ENCODE measurements at places on chromosomes 13 and 19.

- DNase-seq: no peak
Measured at GRCh38 chr13:66137384-66137783, 1092.8 kb downstream of the PCDH9 start.

DNA sequence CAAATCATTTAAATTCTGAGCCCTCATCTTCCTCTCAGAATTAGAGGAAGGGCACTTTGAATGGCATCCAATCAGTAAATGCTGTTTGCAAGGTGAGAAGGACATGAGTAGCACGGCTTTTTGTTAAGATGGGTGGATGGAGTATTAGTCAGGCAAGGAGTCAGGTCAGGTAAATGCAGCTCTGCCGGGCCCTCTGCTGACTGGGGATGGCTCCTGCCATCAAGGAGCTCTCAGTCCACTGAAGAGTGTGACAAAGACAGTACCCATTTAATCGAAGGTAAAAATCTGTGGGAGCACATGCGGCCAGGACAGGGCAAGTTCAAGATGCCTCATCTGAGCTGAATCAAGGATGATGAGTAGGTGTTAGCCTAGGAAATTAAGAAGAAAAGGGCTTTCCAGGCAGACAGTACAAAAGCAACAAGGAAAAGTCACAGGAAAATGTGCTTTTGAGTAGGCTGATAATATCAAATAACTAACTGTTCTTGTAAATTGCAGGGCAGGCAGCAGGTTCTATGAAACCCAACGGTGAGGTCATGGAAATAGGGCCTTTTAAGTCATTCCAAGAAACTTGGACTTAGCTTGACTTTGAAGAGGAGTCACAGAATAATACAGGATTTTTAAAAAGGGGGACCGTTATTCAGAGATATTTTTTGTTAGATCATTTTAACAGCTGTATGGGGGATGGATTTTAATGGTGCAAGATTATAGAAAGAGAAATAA, 670.5 kb upstream of the ARGLU1 start:
- no peak for DNase-seq

DNA sequence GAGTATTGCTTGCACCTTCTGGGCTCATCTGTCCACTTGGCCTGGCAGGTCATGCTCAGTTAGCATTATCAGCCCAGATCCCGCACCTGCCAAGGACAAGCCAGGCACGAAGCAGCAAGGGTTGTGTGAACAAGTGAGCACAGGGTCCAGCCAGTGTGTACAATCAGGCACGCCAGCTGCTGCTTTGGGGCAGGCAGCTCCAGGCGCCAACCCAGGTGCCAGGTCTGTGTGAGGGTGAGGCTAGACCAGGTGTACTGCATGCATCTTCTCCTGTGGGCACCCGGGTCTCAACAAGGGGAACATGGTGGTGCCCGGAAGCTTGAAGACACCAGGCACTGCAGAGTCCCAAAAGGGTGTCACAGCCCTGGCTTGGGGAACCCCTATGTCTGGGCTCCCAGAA, 1446.8 kb downstream of the PCDH9 start:
- no peak for DNase-seq

DNA sequence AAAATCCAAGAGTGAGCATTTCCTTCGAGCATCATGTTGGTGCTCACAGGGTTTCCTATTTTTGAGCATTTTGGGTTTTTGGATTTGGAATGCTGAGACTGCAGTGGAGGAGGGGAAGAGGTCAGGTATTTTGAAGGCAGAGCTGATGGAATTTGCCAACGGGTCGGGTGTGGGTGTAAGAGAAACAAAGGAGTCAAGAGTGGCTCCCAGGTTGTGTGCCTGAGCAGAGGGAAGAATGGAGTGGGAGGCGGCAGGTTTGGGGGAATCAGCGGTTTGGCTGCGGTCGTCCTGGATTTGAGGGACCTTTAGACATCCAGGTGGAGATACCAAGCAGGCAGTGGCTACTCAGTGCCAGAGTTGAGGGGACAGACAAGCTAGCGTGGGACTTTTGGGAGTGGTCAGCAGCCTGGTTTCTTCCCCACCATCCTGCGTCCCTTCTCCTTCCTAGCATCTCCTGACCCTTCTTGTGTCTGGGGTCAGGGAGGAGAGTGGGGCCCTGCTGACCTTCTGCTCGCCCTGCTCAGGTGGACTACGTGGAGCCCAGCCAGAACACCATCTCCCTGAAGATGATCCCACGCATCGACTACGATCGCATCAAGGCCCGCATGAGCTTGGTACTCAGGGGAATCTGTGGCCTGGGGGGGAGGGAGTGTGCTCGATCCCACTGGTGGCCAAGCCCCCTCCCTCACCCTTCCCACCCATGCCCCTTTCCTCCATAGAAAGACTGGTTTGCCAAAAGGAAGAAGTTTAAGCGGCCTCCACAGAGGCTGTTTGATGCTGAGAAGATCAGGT, 14.5 kb upstream of the TIMM50 start:
- no peak for DNase-seq

- no peak for DNase-seq
Measured at GRCh38 chr13:84137292-84137691, 255.0 kb upstream of the SLITRK1 start.

- no peak for DNase-seq
Measured at GRCh38 chr13:20127562-20128458, 33.0 kb downstream of the GJA3 start.

GRCh38 chr13:93926425-93926824, 553.1 kb downstream of the DCT start:
- no peak for DNase-seq

DNA sequence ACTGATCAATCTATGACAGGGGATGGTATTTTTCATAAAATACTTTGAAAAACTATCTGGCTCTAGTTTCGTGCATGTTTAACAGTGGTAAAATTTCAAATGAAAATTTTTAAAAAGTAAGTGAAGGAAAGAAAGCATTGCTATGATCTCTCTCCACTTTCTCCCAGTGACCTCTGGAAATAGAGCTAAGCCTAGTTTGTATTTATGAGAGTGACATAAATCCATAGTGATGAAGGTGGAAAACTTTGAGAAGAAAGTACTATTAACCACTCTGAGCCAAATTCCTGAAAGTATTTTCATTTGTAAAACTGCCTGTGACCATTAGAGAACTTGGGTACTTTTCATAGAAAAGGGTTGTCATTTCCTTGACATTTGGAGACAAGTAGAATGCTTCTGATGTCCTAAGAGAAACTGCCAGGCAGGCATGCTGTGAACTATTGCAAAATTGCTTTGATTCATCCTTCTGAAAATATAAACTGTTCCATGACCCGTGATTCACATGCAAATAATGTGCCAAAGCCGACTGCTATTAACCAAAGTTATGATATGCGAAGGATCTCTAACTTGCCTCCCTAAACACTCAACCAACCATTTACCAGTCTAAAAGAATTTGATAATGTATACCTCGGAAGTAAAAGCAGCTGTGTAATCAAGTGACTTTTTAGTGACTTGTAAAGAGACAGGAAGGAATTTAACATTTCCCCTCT, 133.2 kb downstream of the VWA8 start:
- no peak for DNase-seq

- no peak for DNase-seq
Measured at GRCh38 chr19:2524840-2525723, 49.2 kb downstream of the GADD45B start.

DNA sequence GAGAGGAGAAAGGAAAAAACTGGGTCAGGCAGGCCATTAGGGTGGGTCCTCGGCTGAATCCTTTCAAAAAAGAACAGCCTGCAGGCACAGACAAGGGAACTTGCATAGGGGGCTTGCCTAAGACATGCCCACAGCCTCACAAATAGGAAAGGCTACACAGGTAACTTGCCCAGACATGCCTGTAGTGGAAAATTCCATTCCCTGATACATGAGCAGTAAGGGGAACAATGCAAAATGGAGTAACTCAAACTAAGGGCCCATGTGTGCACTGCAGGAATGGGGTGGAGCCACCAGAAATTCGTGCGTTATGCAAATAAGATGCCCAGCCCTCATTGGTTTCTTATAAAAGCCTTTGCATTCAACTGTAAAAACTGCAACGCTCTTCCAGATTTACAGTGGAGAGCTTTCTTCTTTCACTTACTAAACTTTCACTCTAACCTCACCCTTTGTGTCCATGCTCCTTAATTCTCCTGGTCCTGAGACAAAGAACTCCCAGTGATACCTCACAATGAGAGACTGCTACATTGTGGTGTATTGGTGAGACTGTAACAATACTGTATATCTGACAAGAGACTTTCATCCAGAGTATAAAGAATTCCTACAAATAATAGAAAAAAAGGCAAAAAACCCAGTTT, 59.5 kb upstream of the SLITRK1 start:
- no peak for DNase-seq

DNA sequence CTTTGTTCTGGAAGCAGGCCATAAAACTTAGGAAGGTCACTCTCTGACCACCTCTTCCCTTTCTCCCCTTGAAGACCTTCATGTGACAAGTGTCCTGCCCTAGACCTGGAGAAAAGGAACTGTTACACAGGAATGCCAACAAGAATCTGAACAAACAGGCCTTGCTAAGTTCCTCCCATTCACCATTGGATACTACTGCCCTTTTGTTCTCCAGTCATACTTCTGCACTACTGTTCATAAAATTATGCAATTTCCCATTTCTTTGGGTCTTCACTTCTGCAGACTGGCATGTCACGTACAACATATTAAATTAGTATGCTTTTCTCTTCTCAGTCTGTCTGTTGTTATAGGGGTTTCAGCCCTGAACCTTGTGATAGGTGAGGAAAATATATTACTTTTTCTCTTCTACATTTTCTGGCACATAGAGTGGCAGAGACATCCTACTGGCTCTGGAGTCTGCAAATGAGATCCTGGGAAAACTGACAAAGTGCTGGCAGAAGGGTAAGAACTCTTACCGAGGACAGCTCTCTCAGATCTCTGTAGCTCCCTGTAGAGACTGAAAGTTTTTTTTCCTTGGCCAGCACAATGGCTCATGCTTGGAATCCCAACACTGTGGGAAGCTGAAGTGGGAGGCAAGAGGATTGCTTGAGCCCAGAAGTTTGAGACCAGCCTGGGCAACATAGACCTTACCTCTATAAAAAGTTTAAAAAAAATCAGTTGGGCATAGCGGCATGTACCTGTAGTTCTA, 87.6 kb upstream of the SPRY2 start:
- DNase-seq: no peak

- DNase-seq: no peak
Measured at GRCh38 chr19:33208904-33209849, 15.0 kb downstream of the LRP3 start.

DNA sequence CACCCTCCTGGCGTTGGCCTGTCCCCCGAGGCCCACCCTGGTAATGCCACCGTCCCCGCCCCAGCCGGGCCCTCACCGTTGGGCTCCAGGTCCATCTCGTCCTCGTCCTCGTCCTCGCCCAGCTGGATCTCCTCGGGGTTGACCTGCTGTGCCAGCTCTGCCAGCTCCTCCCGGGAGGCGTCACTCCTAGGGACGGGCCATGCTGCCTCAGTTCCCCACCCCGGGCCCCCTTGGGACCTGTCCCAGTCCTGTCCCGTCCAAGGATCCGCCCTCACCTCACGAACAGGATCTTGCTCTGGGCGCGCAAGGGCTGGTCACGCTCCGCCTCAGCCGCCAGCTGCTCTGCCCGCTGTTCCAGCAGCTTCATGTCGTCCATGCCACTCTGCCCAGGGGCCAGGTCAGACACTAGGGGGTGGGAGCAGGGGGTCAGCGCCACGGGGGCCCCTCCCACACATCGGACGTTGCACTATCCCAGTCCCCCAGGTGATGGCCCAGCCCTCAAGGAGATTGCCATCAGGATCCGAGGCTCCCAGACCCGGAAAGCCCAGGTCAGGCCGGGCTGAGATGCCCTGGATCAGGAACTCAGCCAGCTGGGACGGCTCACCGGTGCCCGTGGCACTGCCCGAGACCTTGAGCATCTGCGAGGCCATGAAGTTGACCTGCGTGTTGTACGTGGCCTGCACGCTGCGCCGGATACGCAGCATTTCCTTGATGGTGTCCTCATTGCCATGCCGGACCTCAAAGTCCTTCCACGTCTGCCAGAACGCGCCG, 9.5 kb downstream of the XAB2 start:
- no peak for DNase-seq

- DNase-seq: no peak
Measured at GRCh38 chr19:2252055-2252796, 3.1 kb downstream of the AMH start.

DNA sequence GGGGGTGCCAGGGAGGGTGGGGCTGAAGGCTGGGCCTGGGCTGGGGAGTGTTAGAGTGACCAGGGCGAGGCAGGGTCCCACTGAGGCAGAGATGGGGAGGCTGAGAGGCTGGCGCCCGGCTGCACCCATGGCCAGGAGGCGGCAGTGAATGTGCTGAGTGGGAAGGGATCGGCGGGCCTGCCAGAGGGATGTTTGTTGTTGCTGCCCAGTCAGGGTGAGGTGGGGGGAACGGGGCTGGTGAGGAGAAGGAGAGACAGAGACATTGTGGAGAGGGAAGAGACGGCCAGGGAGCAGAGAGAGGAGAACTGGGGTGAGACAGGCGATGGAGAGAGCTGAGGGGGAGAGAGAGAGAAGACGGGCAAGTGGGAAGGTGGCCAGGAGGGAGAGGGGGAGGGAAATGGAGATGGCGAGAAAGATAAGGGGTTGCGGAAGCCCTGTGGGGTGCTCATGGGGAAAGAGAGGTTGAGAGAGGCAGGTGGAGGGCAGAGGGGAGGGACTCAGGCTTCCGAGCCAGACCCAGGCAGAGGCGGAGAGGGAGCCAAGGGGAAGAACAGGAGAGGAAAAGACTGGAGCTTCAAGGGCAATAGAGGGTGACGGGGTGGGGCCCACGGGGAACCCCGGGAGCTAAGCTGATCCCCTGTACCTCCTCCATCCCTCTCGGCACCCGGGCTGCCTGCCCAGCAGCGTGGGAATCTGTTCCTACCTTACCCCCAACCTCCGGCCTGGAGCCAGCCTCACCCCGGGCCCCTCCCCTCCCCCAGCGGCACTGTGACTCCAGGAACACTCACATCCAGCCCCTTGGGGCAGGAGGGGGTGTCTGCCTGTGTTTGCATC, 690 bp upstream of the B3GNT8 start:
- peak; percentile 72 for DNase-seq

GRCh38 chr19:35890113-35890650, 10.2 kb downstream of the NFKBID start:
- DNase-seq: no peak

GRCh38 chr13:49098771-49099512, 121.2 kb upstream of the MLNR start:
- no peak for DNase-seq

GRCh38 chr13:91401920-91402319, 3.5 kb downstream of the GPC5 start:
- DNase-seq: no peak

GRCh38 chr19:1745589-1746031, 7.7 kb upstream of the ONECUT3 start:
- no peak for DNase-seq

GRCh38 chr13:48431431-48431830, 18.5 kb upstream of the LPAR6 start:
- no peak for DNase-seq
